Neural crest cell (in vitro differentiated cells): ENCODE measurements at places on chromosomes 7 and 10.

DNA sequence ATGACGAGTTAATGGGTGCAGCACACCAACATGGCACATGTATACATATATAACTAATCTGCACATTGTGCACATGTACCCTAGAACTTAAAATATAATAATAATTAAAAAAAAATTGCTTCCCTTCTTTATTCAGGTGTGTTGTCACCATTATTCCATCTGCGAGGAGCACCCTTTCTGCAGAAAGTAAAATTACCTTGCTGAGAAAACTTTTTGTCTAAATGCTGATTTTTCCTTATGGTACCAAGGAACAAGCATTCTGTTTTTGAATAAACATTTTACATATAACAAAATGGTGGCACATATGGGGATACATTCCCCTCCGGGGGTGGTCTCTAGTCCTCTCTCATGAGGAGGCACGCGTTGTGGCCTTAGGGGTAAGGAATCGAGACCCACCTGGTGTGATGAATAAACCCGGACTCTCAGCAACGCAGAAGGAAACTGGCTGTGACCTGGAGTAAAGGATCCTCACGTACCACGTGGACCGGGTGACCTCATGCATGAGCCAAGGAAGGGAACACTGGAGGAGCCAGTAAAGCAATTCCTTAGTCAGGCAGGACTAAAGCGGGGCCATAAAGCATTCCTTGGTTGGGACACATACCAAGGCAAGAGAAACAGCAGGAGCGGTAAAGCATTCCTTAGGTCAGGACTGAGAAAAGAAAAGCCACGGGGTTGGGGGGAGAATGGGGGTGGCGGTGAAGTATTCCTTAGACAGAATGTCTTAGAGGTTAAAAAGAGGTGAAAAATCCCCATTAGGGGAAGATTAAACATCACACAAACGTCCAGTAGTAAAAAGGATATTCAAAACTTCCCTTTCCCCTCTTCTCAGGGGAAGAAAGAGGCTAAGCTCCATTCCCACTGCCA is 20.8 kb upstream of the OPTN start:
- H3K36me3 ChIP-seq: peaks cover 3% of the 10 kb centered on the region
- DNase-seq: no peak
- no peaks in the 10 kb centered on the region for H3K4me1 ChIP-seq
- peaks cover 25% of the 10 kb centered on the region for H3K27me3 ChIP-seq
- H3K4me3 ChIP-seq: no peak overlapping the region
- H3K27ac ChIP-seq: no peak overlapping the region

GRCh38 chr7:119724041-119724792 is 548.8 kb upstream of the KCND2 start:
- H3K36me3 ChIP-seq: no peaks in the 10 kb centered on the region
- H3K27me3 ChIP-seq: no peaks in the 10 kb centered on the region
- no peak for DNase-seq
- no peak overlapping the region for H3K27ac ChIP-seq
- H3K4me1 ChIP-seq: no peaks in the 10 kb centered on the region

- no peaks in the 10 kb centered on the region for H3K27me3 ChIP-seq
- peaks cover 42% of the 10 kb centered on the region for H3K4me1 ChIP-seq
- H3K36me3 ChIP-seq: peaks cover 30% of the 10 kb centered on the region
- no peak for DNase-seq
- H3K27ac ChIP-seq: no peak overlapping the region
These were observed 261.2 kb downstream of the GLI3 start for GRCh38 chr7:41975849-41976248.

DNA sequence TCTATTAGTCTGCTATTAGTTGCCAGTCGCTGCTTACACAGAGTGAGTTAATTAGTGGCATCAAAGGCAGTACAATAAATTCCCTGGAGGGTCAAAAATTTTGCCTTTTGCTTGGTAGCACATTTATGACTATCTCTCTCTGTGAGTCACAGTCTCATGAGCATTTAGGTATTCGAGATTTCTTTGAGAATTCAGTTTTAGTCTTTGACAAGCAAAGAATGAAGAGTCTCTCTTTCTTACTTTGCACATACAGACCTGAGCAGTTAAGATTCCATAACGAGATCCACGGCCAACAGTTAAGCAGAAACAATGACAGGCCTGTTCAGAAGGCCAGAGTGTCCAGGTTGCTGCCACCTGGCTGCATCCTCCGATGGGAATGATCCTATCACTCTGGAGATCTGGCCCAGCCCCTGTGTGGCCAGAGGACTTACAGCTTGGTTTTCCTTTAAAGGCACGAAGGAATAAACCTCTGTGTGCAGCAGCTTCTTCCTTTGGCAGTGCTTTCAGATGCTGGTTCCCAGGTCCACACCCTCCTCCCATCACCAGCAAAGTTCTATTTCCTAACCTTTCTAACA is 80.6 kb downstream of the GLI3 start:
- H3K36me3 ChIP-seq: no peaks in the 10 kb centered on the region
- peak overlapping the region; percentile 76 for H3K27ac ChIP-seq
- H3K4me3 ChIP-seq: peak overlapping the region; percentile 66
- peaks cover 24% of the 10 kb centered on the region for H3K4me1 ChIP-seq

- H3K4me1 ChIP-seq: peaks cover 6% of the 10 kb centered on the region
- no peaks in the 10 kb centered on the region for H3K27me3 ChIP-seq
- no peak overlapping the region for H3K4me3 ChIP-seq
- H3K27ac ChIP-seq: no peak overlapping the region
- DNase-seq: no peak
- H3K36me3 ChIP-seq: peaks cover 5% of the 10 kb centered on the region
These were observed 9.6 kb downstream of the KLHDC10 start for GRCh38 chr7:130079846-130080394.

DNA sequence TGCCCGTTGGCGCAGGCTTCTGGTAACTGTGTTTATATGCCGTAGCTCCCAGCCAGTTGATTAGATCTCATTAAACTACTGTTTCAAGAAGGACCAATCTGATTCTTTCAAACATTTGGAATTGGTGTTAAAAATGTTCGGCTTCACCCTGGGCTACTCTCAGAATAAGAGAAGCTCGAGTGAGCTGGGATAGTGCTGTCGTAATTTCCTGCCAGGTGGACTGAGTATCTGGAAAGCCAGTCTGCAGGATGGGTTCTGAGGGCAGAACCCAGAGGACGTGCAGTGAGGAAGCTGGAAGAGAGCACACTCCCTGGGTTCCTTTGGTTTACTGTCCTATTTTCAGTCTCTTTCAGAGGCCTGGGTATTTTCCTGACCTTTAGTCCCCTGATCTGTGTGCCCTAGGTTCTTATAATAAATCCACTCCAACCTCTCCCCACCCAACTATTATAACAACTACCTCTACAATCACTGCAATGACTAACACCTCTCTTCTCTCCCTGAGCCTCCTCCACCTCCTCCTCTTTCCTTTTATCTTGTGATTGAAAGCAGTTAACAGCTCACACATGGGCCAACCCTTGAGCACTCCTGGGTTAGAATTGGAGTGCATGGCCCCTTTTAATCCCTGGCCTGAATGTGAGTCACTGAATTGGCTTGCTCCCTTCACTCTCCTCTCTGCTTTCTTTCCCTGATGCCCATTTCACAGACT is 63.0 kb downstream of the AOAH start:
- H3K4me1 ChIP-seq: peaks cover 29% of the 10 kb centered on the region
- no peak for DNase-seq

DNA sequence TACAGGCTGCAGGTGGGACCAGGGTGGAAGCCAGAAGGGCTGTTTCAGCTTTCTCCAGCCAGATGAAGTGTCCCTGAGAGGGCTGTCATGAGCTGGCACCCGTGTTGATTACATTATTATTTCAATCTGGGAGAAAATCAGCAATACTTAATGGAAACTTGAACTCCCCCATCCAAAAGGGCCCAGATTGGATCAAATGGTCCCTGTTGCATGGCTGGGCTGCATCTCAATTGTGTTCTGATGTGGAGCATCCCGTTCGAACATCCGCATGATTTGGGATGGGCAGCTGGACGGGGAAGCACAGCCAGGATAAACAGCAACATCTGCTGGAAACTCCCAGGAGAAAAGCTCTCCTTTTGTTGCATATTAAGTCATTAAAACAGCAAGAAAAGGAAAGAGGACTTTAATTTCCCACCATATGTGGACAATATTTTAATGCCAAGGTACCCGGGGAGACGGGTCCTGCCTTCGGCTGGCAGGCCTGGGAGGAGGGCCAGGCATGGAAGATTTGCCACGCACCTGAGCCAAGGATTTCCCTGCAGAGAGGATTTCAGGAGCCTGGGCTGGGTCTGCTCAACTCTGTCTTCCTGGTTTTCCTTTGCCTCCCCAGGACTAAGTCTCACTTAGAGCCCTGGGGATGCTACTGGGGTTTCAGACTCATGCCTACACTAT is 52.4 kb downstream of the NPTX2 start:
- no peak overlapping the region for H3K27ac ChIP-seq
- no peak for DNase-seq
- H3K4me1 ChIP-seq: peaks cover 12% of the 10 kb centered on the region
- no peaks in the 10 kb centered on the region for H3K36me3 ChIP-seq

DNA sequence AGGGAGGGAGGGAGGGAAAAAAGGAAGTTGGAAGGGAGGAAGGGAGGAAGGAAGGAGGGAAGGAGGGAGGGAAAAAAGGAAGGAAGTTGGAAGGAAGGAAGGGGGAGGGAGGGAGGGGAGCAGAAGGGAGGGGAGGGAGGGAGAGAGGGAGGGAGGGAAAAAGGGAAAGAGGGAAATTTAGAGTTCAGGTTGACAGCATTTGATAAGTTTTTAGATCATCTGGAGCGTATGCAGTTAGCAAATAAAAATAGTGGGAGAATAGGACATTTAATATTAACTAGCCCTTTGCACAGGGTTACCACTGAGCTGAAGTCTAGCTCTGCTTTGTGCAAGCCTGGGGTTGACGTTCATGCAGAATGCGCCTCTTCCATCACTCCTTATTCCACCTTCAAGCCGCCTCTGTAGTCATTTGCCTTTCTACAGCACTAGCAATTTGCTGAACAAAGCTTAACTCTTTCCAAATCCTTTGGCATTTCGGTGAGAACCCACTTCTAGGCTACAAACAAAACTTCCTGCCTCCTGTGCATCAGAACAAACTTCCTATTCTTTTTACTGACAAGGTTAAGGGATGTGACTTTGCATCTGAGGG is 8.6 kb downstream of the STRA8 start:
- no peak overlapping the region for H3K4me3 ChIP-seq
- no peak overlapping the region for H3K27ac ChIP-seq
- H3K36me3 ChIP-seq: no peaks in the 10 kb centered on the region

GRCh38 chr7:122652876-122653275 is 46.0 kb downstream of the RNF133 start:
- H3K4me3 ChIP-seq: no peak overlapping the region
- no peaks in the 10 kb centered on the region for H3K36me3 ChIP-seq
- no peak overlapping the region for H3K27ac ChIP-seq
- DNase-seq: no peak
- H3K27me3 ChIP-seq: no peaks in the 10 kb centered on the region

- DNase-seq: no peak
- no peaks in the 10 kb centered on the region for H3K27me3 ChIP-seq
- H3K4me1 ChIP-seq: no peaks in the 10 kb centered on the region
These were observed 27.0 kb downstream of the IMMP2L start for GRCh38 chr7:111535142-111535870.
